ENCODE measurements at places on chromosomes 7 and 10.

- no peak for DNase-seq
Measured at GRCh38 chr7:138979226-138979979, 1.8 kb downstream of the KIAA1549 start.

- DNase-seq, result no peak
Measured at GRCh38 chr10:49005270-49005669, 65.6 kb upstream of the LRRC18 start.

DNA sequence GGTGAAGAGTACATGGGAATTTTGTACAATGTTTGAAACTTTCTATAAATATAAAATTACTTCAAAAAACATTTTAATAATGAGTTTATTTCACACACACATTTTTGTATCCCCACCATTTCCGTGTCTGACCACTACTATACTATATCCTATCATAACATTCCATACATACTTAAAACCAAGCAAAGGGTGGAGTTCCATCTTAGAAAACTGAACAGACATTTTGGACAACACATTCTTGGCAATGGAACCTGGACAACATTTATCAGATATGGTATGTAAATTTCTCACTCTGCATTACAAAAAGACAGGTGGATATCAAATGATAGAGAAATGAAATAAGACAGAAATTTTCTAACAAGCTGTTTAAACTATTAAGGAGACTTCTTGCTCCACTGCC lies 168.9 kb downstream of the TWIST1 start:
- no peak for DNase-seq

DNA sequence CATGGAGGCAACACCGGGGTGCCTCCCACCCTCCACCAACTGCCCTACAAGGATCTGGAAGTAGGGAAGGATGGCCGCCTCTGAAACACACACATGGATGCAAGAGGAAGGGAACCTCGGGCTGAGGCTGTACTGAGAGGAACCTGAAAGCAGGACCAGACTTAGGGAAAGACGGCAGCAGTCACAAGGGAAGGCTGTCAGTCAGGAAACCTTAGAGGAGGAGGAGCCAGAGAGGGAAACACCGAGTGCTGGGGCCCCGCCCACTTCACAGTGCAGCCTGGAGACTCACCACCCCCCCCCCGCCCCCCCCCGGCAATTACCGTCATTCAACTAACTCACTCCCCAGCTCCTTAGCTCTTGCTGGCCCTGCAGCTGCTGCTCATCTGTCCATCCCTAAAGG lies 2.5 kb downstream of the CYREN start:
- DNase-seq, result no peak

GRCh38 chr10:68870061-68870460 lies 31.1 kb upstream of the DDX50 start:
- DNase-seq, result no peak

GRCh38 chr10:71812016-71812912 lies 38.8 kb downstream of the PSAP start:
- peak; percentile 47 for DNase-seq

GRCh38 chr7:4144811-4145510 lies 537.1 kb upstream of the FOXK1 start:
- no peak for DNase-seq

DNA sequence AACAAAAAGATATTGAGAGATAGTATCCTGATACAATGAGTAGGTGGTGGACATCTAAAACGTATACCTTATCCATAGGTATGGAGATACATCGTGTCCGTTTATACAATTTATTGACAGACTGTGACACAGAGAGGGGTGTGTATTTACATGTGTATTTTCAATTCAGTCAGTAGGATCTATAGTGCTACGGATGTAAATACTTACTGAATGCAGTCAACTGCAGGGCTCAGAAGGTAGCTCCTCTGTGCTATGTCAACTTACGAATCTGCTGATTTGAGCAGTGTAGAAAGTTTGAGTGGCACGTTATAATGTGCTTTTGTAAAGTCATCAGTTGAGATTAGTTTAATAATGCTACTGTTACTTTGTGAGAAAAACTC lies 626 bp downstream of the ZNF804B start:
- DNase-seq, result no peak

- DNase-seq, result peak; percentile 32
Measured at GRCh38 chr7:2182461-2182860, 50.3 kb downstream of the MAD1L1 start.

GRCh38 chr10:93438613-93439253 lies 43.4 kb downstream of the MYOF start:
- no peak for DNase-seq

GRCh38 chr7:71266912-71267311 lies 135.0 kb downstream of the GALNT17 start:
- DNase-seq, result no peak

GRCh38 chr7:116211006-116211912 lies 920 bp downstream of the TES start:
- DNase-seq, result peak; percentile 89

DNA sequence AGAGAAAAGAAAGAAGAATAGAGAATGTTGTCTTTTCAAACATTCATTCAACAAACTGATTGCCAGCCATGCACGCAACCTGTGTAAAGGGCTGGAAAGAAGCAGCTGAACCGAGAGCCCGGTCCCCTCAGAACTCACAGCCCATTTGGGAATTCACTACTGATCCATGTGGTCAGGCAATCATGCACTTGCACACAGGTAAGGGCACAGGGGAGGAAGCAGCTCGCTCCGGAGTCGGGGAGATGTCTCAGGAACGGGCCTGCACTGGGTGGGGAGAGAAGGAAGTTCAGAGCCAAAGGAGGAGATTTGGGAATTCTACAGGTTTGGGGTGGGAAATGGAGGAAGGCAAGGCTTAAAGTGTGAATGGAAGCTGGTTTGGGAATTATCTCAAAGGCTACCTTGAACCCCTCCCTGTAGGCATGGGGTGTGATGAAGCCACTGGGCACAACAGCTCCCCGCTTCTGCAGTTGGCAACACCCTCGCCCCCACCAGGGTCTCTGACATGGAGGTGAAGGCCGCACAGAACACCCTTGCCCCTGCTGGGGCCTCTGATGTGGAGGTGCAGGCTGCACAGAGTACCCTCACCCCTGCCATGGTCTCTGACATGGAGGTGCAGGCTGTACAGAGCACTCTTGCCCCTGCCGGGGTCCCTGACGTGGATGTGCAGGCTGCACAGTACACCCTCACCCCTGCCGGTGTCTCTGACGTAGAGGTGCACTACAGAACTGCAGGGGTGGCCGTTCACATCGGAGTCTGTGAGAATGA lies 194.4 kb upstream of the RNF32 start:
- no peak for DNase-seq

DNA sequence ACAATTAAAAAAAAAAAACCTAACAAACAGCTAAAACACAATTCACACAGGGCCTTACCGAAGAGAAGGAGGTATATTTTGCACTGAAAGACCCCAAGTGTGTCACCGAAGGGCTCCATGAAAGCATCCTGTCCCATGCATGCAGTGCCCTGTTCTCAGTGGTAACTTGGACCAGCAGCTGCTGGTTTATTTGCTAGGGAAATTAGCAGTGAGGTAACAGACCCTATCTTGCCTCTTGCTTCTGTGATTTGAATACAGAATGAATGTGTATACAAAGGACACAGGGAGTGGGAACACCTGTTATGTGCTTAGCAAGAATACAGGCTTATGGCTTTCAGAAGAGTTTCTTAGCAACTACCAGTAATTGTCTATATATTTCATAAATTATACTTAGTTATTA lies at the start of gene HEPACAM2:
Gene HEPACAM2, minus strand, starts transcription at position 160 of the 400 bp plus-strand sequence.
- DNase-seq, result no peak

DNA sequence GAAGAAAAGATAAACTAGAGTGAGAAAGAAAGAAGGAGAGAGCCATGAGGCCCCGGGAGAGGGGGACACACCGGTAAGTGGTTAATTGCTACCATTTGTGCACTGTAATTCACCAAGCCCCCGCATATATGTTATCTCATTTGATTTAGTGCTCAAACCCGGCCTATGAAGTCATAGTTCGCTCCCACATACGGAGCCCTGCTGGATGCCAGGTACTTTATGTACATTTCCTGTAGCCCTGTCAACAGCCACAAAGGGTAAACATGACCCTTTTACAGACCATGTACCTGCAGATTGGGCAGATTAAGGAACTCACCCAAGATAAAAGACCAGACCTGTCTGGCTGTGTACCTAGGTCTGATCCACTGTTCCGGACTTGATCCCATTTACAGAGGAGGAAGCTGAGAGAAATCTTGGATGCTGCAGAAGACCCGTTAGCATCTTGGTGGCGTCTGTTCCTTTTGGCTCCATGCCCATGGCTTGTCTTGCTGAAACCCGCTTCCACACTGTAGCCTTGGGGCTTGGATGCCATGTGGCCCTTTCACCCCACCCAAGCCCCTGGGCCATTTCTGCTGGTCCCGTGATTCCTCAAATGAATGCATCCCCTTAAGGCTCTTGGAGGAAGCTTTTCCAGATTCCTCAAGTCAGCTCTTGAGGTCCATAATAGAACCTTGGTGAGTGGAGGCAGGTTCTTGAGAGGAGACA lies 32.3 kb downstream of the FAM241B start:
- DNase-seq, result no peak

DNA sequence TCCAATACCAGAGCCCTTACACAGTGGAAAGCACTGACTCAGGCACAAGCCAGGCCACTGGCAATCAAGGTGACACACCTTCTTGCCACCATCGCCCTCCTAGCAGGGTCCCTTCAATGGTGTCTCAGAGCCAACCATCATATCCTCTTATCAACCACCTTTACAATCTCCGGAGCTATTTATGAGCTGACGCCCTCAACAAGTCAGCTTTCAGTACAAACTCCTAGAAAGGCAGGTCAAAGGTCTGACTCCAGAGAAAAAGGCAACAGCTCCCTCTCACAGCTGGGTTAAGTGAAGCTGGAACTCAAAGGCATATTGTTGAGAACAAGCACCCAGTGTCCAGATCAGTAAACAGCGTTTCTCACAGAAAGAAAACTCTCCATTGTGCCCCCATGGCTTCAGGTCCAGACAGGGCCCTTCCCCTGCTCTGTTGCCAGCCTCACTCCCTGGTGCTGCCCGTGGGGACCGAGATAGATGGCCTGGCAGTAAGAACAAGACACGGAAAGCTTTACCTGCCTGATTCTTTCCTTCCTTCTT lies 2.4 kb downstream of the ZNF3 start:
- no peak for DNase-seq

DNA sequence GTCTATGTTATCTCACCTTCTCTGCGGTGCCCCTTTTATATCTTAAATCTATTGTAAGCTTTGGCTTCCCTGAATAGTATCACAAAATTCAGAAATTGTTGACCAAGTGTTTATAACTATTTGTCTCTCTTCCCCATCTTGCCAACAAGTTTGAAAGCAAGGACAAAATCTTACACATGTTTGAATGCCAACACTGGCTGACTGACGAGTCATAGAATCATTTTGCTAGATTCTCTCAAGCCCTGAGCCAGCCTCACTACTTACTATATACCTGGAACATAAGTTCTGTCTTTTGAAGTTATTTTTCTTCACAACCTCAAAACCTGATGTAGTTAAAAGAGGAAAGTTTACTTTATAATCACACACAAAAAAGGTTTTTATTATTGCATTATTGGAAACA lies 700.7 kb downstream of the PHTF2 start:
- no peak for DNase-seq

DNA sequence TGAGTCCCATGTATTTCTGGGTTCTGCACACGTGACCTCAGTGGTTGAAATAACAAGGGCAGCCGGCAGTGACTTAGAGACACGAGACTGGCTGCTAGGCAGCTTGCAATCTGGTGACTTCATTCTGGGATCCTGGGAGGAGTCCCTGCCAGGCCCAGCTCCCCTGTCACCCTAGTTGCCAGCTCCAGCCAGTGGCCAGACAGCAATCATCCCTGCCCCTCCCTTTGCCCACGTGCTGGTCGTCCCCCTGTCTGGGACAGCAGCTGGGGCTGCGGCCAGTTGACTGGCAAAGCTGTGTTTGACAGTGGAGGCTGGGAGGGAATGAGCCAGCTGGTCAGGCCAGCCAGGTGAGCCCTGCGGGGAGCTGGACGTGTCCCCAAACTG lies 30.0 kb downstream of the ADGRA1 start:
- DNase-seq, result no peak
